ENCODE measurements at places on chromosomes 4 and X.
A peak's percentile ranks its signal among the peaks of the same experiment; 100 is the strongest.

DNA sequence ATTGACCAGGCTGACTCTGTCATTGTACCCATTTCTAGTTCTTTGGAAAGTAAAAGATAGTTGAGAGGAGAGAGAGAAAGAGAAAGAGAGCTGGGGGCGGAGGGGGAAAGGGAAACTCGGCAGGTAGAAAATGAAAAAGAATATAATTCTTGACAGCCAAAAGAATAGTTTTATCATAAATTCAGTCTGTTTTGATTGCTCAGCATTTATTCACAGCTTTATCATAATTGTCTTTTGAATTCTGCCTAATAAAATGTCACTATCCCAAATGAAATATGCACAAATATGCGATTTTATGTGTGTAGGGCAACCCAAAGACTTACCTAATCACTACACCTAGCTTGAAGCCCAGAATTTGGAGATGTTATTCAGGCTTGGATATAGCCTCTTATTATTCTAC lies 1024.0 kb upstream of the PABPC4L start:
- no peak for DNase-seq

GRCh38 chr4:163967263-163967662 lies 472.8 kb downstream of the TMA16 start:
- DNase-seq = no peak

- no peak for DNase-seq
Measured at GRCh38 chrX:8404926-8405325, 59.7 kb upstream of the VCX3B start.

- DNase-seq = no peak
Measured at GRCh38 chr4:6633091-6633906, 7.2 kb upstream of the MRFAP1 start.

DNA sequence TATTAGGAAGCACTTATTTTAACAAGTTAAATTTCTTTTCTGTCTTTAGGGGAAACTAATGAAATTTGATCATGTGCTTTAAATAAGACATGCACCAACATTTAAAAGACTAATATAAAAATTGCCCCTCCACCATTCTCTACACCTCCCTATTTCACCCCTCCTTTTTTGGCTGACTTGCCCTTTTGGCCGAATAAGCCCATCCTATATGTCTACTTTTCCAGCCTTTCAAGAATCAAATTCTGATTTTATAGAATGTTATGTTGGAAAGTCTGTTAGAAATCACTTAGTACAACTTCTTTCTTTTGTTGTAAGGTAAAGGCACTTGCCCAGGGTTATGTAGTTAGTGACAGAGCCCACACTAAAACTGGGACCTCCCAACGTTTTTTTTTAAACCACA lies 1.8 kb downstream of the CAPN6 start:
- no peak for DNase-seq

GRCh38 chrX:105116486-105116885 lies 104.0 kb downstream of the TEX13A start:
- DNase-seq = no peak

GRCh38 chrX:103212749-103213457 lies 2.0 kb upstream of the BEX4 start:
- DNase-seq = no peak

DNA sequence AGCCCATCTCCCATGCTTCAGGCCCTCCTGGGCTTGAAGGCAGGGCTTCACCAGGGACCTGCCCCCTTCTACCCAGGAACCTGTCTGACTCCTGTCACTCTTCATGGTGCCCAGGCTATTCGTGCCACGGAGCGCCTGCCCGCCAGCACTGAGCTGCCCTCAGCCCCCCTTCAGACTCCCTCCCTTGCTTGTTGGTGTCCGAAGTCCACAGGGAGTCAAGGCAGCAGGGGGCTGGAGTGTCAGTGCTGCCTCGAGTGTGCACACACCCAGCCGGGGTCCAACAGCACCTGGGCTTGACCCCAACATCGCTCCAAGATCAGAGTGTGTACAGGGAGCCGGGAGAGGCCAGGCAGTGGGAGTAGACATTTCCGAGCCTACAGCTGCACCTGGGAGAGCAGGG lies 59.8 kb downstream of the TBCK start:
- no peak for DNase-seq

- no peak for DNase-seq
Measured at GRCh38 chr4:113141901-113142346, 92.5 kb downstream of the ANK2 start.

DNA sequence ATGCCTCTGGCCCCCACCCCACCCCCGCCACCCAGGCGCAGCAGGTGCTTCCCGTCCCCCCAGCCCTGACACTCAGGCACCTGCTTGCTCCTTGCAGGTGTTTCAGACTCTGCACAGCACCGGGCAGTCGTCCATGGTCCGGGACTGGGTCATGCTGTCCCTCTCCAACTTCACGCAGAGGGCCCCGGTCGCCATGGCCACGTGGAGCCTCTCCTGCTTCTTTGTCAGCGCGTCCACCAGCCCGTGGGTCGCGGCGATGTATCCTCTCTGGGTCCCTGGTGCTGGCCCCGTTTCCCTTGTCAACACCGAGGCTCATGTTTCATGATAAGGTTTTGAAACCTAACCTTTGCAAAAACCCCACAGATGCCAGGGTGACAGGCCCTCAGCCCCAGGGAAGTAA lies 10.2 kb upstream of the MSANTD1 start:
- DNase-seq = no peak

DNA sequence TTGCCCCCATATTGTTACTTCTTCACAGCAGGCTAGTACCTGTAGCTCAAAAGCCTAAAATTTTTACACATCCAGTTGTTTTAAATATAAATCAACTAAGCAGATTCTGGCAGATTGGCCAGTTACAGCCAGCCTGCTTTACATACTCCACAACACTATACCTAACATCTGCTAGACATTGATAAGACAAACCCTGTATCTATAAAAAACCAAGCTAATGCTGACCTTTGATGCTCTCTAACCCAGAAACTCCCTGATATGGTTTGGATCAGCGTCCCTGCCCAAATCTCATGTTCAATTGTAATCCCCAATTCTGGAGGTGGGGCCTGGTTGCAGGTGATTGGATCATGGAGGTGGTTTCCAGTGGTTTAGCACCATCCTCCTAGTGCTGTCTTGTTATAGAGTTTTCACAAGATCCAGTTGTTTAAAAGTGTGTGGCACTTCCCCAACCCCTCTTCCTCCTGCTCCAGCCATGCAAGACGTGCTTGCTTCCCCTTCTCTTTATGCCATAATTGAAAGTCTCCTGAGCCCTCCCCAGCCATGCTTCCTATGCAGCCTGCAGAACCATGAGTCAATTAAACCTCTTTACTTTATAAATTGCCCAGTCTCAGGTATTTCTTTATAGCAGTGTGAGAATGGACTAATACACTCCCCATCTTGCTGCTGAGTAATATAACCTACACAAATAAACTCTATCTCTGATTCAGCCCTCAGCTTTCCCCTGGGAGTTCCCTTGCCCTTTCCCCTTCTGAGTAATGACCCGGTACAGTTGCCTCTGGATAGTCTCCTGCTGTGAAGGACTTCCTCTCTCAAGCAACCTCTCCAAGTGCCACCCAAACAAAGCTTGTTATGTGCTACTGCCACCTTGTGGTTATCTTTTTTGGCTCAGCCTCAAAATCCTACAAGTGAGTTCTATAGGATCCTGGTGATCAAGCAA lies 39.6 kb downstream of the ZCCHC13 start:
- no peak for DNase-seq

DNA sequence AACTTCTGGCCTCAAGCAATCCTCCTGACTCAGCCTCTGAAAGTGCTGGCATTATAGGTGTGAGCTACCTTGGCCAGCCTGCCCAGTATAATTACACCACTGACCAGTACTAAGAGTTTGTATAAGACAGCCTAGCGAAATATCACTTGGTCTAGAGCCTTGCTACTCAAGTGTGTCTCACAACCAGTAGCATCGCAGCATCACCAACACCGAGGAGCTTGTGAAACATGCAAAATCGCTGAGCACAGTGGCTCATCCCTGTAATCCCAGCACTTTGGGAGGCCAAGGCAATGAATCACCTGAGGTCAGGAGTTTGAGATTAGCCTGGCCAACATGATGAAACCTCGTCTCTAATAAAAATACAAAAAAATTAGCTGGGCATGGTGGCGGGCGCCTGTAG lies 102.0 kb upstream of the GATB start:
- no peak for DNase-seq

DNA sequence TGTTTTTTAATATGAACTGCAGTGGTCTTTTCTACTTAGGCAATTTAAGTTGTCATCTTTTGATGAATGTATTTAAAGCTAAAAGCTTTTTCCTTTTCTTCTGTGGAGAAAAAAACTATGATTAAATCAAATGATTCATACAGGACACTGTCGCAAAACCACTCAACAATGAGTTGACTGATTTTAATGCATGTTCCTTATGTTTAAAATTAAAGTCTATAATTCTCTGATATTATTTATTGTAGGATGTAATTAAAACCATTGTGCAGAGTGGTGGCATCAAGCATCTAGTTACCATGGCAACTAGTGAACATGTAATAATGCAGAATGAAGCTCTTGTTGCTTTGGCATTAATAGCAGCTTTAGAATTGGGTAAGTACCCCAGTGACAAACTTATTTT lies 172.5 kb downstream of the RAP1GDS1 start:
- DNase-seq = no peak

DNA sequence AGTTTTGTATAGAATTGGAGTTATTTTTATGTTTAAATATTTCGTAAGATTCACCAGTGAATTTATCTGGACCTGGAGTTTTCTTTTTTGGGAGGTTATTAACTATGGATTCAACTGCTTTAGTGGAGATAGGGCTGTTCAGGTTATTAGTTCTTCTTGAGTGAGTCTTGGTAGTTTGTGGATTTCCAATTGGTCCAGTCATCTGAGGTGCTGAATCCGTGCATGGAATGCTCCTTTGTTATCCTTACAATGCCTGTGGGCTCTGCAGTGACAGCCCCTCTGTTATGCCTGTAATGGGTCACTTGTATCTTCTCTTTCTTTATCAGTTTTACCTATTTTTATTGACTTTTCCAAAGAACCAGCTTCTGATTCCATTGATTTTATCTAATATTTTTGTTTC lies 15.4 kb upstream of the NKX1-1 start:
- DNase-seq = no peak

DNA sequence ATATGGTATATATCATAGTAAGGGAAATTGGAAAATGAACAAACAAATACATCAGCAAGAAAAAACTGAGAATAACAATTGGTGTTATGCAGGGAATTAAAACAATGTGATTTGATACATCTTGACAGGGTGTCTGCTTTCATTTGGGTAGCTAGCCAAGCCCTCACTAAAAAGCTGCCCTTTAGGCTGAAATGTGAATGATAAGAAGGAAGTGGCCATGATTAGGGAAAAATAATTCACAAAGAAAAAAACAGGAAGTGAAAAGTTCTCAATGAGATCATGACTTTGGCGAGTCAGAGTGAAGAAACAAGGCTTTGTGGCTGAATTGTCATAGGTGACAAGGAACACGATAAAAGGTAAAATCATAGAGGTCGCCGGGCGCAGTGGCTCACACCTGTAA lies 675.8 kb upstream of the SLIT2 start:
- DNase-seq = no peak

GRCh38 chr4:114464726-114465272 lies 133.8 kb upstream of the UGT8 start:
- DNase-seq = no peak

GRCh38 chrX:49877397-49878101 lies 1.7 kb upstream of the USP27X start:
- DNase-seq = no peak

- DNase-seq = no peak
Measured at GRCh38 chrX:7926914-7927258, 327 bp downstream of the PNPLA4 start.

GRCh38 chr4:77043507-77044136 lies 32.2 kb downstream of the CCNI start:
- no peak for DNase-seq

- DNase-seq = no peak
Measured at GRCh38 chrX:126900937-126901336, 81.4 kb downstream of the PRR32 start.

- no peak for DNase-seq
Measured at GRCh38 chr4:154720123-154720522, 23.7 kb upstream of the LRAT start.

DNA sequence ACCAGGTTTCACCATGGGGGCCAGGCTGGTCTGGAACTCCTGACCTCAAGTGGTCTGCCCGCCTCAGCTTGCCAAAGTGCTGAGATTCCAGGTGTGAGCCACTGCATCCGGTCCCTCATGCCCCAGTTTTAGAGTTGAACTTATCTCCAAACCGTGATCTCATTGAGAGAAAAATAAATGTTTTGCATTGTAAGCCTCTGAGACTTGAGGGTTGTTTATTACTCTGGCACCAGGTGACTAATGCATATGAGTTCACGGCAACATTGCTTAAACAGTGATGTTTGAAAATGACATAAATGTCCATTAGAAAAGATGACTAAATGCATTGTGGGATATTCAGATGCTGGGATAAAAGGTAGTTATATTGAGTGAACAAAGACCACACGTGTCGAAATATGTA lies 22.9 kb upstream of the FAT1 start:
- DNase-seq = no peak

DNA sequence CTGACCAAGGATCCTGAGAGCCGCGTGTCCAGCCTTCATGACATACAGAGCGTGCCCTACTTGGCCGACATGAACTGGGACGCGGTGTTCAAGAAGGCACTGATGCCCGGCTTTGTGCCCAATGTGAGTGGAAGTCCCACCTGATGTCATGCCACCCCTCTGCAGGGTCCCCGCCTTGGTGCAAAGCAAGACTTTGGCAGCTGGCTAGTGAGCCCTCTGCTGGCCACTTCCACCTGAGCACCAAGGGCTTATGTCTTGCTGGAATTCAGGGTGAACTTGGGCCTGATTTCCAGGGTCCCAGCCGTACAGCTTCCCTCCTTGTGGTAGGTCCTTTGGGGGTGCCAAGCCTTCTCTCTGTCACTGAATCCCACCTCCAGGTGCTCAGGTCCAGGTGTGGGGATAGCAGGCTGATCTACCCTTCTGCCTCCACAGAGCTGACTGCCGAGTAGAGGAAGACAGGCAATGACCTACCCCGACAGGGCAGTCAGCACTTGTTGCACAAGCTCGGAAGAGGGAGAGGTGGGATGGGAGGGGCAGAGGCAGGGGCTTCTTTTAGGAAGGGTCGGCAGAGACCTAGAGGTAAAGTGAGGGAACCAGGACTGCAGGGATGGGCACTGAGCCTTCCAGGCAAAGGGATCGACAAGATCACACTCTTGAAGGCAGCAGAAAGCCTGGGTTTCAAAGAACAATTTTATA lies 248.1 kb downstream of the EVC2 start:
- peak; percentile 65 for DNase-seq

DNA sequence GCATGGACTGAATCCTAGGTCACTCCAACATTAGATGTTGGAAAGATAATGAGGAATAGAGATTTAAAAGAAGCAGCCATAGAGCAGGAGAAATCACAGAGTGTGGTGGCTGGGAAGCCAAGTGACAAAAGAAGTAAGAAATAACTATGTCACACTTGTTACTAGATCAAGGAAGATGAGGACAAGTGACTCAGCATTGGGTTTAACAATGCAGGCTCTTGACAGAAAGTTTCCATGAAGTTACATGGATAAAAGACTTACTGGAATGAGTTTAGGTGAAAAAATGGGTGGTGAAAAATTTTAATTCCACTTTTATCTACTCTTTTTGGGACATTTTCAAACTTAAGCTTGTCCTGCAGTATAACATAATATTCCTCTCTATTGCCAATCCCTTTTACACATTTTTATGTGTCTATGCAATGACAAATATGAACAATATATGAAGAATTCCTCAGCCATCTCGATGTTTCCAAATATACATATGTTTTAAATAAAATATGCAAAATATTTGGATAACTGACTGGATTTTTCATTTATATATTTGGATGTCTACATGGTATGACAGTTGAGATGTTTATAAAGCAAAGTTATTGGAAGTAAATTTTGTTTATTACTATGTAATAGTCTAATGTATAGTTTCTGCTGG lies 462.6 kb downstream of the IL15 start:
- no peak for DNase-seq

- no peak for DNase-seq
Measured at GRCh38 chr4:29046186-29046585, 1674.0 kb upstream of the PCDH7 start.

All from glutamatergic neuron (in vitro differentiated cells).